ENCODE measurements at places on chromosomes 12 and 14.

DNA sequence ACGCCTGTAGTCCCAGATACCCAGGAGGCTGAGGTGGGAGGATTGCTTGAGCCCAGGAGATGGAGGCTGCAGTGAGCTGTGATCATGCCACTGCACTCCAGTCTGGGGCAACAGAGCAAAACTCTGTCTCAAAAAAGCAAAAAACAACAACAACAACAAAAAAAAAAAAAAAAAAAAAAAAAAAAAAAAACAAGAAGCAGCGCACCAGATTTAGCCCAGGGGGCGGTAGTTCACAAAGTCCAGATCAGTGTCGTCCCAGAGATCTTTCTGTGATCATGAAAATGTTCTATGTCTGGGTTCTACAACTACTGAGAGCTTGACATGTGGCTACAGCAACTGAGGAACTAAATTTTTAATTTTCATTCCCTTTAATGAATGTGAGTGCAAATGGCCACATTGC lies 27.4 kb downstream of the OAS2 start:
- DNase-seq, result peak; percentile 35

GRCh38 chr14:21748869-21749303 lies 75.3 kb upstream of the OR4E1 start:
- DNase-seq, result peak; percentile 9

GRCh38 chr12:58731096-58731495 lies 189.2 kb downstream of the LRIG3 start:
- no peak for DNase-seq

DNA sequence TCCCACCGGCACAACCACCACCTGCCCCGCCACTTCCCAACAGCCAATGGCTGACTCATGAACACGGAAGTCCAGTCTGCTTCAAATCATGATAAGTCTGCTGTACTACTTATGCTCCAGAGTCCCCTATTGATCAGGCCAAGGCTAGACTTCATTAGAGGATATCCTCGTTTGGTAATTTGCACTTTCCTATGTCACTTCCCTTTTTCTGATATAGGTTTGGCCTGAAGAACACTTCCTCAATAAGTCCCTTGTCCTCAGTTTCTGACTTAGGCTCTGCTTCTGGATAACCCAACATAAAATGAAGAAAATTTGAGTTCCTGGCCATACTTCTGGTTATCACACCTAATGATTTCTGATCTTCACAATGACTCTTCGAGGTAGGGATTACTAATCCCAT lies 45.3 kb downstream of the IFNG-AS1 start:
- no peak for DNase-seq

GRCh38 chr12:62725781-62726180 lies 209.2 kb downstream of the PPM1H start:
- no peak for DNase-seq

GRCh38 chr12:92561543-92561899 lies 141.3 kb upstream of the PLEKHG7 start:
- no peak for DNase-seq

- peak; percentile 87 for DNase-seq
These were observed 31.1 kb downstream of the CCDC177 start for GRCh38 chr14:69543341-69544115.

GRCh38 chr12:67802731-67803130 lies 154.2 kb downstream of the DYRK2 start:
- no peak for DNase-seq

- no peak for DNase-seq
These were observed 830 bp upstream of the TRMT61A start for GRCh38 chr14:103528146-103528586.

GRCh38 chr12:105204916-105205315 lies 31.1 kb downstream of the APPL2 start:
- no peak for DNase-seq

DNA sequence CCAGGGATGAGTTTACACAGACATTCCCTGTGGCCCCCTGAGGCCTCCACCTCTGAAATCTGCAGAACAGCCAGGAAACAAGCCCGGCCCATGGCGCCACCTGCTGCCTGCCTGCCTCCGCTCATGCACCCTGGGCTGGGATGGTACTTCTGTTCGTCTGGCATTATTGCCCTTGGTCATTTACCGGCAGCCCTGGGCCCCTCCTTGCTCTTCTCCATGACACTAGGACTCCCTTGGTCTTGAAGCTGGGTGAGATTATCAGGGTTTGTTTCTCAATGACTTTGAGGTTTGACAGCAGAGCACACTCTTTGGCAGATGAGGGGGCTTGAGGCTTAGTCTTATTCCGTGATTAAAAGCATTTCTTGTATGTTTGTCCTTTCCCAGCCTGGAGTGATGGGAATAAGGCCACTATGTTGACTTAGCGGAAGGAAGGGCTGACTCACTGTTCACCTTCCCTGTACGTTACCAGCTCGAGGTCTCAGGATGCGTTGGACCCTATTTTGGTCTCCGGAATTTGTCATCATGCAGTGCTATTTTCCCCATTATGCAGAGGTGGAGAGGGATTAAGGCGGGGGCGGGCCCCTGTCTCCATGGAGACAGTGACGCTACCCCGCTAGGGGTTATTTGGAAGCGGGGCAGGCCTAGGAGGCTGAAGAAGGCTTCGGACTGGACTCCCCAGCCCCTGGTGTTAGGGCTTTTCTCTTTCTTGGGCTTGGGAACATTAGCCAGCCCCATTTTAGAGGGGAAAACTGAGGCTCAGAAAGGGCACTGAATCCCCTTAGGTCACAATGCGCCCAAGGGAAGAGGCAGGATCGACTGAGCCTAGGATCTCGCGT lies 706 bp upstream of the PEX5 start:
- peak; percentile 84 for DNase-seq

DNA sequence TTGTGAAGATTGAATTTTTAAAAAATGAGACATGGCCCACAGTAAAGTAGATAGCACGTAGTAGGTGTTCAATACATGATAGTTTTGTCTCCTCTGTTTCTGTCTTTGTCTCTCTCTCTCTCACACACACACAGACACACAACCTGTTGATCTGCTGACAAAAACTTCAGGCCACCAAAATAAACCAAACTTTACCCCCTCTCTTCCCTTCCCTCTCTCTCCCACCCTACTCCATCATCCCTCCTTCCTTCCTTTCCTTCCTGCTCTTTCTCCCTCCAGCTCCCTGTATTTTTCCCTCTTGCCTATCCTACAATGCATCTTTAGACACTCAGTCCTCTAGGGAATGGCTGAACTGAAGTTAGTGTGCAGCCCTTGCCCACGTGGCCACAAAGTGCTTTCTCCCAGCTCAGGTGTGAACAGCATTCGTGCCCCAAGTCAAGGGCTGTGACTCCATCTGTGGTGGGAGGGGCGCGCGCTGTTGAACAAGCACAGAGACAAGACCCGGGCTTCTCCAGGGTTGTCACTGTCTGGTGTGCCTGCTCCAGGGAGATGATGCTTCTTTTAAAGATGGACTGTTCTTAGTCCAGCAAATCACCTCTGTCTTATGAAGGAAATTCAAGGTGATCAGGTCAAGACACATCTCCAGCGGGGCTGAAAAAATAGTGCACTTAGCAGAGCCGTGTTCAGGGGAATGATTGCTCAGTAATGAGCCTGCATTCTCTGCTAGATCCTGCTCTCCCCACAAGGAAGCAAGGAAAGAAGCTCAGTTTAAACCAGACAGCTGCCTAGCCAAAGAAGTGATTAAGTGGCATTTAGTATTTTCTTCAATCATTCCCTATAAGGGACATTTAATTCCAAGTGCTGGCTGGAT lies 75.3 kb downstream of the WSCD2 start:
- DNase-seq, result no peak

GRCh38 chr12:11777451-11777850 lies 128.0 kb downstream of the ETV6 start:
- no peak for DNase-seq

GRCh38 chr12:107921062-107921461 lies 146.6 kb downstream of the ASCL4 start:
- DNase-seq, result no peak

GRCh38 chr12:26334621-26335124 lies 139.3 kb downstream of the SSPN start:
- no peak for DNase-seq

DNA sequence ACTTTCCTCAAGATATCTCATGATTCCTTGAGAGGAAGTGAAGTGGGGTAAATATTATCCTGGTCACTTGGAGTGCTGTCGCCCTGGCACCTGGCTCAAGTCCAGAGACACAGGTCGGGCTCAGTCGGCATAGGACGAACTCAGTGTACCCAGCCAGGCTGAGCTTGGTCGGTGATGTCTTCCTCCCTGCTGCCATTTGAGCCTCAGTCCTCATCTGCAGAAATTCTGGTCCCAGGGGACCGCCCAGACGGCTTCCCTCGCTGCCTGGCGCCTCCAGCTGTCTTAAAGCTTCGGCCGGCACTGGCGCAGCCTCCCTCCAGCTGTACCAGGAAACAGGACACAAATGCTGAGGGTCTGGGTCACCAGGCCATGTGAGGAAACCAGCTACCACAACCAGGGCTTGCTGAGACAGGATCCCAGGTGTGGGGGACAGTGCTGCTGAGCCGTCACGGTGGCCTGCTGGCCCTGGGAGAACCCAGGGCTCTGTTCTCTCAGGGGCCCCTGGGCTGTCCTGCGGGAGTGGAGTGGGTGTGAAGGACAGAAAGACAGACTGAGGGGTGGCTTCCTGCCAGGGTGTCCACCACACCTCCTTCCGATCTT lies 5.0 kb upstream of the KLC1 start:
- no peak for DNase-seq

- DNase-seq, result no peak
These were observed 173.2 kb downstream of the SLC35F4 start for GRCh38 chr14:57692671-57693070.

DNA sequence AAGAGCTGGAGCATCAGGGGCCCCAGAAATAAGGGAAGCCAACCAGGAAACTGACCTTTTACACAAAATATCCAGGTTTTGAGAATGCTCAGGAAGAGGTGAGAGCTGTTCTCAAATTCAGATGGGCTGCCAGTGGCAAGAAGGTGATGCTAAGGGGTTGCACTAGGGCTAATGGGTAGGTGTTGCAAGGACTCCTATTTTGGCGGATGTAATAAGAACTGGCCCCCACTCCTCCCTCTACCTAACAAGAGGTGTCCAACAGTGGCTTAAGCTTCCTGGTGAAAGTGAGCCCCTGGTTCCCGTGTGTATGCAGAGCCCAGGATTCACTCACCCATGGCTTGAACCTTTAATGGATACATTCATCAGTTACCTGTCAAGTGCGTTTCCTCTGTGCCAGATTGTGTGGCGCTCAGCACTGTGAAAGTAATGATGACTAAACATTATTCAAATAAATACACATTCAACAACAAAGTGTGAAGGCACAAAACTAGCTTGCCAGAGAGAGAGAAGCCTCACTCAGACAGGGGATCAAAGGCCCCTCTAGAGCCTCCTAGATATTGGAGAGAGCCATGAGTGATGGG lies 705 bp upstream of the CHGA start:
- no peak for DNase-seq

- DNase-seq, result no peak
These were observed 199.2 kb downstream of the NOVA1 start for GRCh38 chr14:26398616-26399015.

DNA sequence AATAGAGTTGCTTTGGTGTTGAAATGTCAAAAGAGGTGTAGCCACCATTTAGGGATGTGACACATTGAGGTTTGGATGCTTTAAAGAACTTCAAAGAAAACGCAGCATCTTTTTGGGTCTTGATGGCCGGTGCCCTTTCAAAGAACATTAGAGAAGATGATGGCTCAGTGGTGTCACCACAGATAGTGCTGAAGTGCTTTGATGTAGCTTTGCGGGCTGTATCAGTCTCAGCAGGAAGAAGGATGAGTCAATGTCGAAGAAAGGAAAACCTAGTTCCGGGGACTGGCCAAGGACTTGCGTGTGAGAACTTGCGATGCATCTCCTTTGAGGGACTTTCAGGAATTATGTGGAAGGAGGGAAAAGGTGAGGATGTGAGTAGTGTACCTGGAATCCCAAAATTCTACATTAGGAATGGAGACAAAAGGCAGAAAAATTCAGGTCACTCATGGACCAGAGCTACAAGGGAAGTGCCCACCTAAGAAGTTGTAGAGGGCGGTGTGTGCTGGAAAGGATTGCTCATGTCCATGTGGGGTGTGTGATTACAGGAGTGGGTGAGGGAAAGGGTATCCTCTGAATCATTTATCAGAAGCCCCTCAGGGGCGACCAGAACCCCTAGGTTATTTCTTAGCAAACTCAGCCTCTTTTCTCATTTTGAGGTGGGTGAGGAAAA lies 39.7 kb upstream of the GZMB start:
- no peak for DNase-seq

DNA sequence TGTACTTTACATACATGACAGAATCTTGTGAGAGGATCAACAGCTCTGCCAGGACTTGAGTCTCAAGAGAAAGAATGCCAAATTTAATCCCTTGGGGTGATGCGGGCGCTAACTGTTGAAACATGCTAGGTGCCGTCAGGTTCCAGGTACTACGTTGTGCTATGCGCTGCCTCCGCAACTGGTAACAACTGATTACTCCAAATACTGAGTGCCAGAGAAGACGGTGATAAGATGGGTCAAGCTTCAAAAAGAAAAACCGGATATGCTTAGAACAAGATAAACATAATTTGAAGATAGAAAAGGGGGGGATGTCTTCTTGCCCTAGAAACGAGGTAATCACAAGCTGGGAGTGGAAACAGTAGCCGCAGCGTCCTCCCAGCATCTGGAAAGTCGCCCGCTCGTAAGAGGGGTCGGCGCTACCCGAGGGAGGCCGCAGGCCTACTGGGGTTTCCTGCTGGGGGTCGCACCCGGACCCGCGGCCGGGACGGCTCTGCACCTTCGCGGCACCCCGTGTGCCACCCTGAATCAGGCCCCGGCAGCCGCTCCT lies 678 bp downstream of the ZBTB25 start:
- DNase-seq, result no peak

DNA sequence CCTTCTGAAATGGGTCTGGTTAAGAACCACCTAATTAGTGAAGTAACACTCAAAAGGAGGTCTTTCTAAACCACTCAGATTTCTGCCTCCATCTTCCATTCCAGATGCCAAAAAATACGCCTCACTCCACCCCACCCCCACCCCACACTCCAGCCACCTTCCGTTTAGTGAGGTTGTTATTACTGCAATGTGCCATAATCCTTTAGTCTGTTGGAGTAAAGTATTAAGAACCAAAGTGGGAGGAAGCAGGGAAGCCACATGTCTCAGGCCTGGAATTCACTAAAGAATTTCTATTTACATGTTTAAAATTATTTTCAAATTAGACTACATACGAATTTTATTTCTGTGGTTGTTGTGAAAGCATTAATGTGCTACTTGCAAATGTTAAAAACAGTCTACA lies 7.4 kb downstream of the KIF21A start:
- no peak for DNase-seq

- DNase-seq, result no peak
These were observed 59.7 kb downstream of the GTF2A1 start for GRCh38 chr14:81161088-81161487.

- DNase-seq, result no peak
These were observed 170.8 kb downstream of the ESR2 start for GRCh38 chr14:64123241-64123822.
